ENCODE measurements at places on chromosomes 12 and 14.

DNA sequence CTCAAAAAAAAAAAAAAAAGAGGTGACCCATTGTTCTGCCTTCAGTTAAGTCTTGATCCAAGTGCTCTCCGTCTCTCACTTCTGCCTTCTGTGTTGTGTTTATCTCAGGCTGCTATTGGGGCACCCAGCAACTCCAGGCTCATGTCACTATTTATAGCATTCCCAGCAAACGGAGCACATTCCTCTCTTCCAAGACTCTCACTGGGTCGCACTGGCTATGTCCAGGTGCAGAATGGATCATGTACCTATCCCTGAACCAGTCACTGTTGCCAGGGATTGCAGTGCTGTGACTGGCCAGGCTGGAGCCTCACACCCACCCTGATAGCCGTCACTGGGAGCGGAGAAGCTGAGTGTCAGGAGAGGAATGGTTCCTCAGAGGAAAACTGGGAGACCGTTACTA is 31.2 kb downstream of the RHOF start:
- no peak for DNase-seq

- DNase-seq: no peak
Measured at GRCh38 chr12:20716037-20716436, 20.9 kb downstream of the SLCO1C1 start.

DNA sequence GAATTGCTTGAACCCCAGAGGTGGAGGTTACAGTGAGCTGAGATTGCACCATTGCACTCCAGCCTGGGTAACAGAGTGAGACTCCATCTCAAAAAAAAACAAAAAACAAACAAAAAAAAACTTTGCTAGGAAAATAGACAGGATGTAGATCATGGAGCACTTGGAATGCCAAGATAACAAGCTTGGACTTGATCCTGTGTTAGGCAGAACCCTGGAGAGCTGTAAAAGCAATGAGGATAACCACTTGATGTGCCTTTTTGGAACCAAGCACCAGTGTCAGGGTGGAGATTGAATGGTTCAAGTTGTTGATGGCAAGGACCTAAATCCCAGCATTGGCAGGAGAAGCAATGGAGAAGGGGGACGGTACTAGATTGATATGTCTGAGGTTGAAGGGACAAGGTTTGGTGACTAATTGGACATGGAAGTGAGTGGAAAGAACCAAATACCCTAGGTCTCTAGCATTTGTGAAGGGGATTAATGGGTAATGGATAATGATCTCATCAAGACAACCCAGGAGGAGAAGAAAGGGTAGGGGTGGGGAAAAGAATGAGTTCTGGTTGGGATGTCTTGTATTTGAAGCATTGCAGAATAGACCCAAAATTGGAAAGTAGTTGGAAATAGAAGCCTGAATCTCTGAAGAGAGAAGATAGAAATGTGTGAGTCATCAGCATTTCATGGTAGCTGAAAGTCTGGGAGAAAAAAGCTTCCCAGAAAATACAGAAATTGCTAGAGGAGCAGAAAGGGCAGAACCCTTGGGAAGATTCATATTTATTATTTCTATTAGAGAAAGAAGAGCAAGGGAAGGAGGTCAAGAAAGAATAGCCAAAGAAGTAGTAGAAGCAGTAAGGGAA is 176.7 kb downstream of the NUAK1 start:
- DNase-seq: no peak

DNA sequence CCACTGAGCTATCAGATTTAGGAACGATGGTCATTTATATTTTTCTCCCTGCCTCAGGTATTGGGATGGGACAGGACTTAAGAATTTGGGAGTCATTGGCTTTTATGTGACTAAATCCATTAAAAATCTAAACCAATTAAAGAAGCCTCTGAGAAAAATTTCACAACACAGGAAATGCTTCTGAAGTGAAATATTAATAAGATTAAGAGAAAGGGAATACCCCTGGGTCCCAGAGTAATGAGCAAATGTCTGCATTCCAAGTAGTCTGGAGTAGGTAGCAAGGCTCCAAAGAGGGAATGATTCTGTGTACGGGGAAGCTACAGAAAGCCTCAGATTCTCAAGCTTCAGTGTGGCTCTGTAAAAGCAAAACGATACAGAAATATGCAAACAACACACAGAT is 707 bp upstream of the MED6 start:
- DNase-seq: no peak

DNA sequence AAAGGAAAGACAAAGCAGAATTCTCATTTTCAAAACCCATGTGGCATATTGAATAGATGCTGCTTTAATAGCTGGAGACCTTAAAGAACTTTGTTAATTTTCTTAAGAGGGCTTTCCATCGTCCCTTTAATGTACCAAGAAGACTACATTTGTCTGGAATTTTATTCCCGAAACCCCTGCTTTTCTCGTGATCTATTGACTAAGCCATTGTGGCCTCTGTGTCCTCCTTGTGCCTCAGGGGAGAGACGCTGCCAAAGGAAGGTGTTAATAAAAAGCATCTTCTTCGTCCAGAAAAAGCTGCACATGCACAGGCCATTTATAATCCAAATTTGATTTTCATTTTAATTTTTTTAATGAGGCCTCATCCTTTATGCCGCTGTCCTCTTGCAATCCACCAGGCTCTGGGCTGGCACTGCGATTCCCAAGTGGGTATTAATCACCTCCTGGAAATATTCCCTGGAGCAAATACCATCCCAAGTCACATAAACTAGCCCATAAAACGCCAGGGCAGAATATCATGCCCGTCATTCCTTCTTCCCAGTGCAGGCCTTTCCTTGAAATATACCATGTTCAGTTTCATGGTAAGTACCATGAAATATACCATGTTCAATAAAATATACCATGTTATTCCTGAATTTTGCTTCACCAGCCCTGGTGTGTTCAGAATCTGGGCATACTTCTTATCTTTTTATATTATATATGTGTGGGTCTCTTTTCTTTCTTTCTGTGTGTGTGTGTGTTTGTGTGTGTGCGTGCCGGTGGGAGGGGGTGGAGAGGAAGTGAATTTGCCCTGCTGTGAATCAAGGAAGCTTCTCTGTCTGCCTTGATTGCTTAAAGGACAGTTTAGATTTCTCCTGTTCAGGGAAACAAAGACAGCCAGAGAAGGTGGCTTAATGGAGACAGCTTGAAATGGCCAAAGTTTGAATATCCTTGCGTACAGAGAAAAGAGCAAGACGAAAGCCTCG is 147.6 kb downstream of the PHETA1 start:
- no peak for DNase-seq

- peak; percentile 35 for DNase-seq
Measured at GRCh38 chr12:121124402-121125109, 8.1 kb upstream of the P2RX7 start.

GRCh38 chr12:15852383-15852782 is 29.8 kb upstream of the STRAP start:
- no peak for DNase-seq

GRCh38 chr14:64394423-64394822 is 6.3 kb downstream of the MTHFD1 start:
- no peak for DNase-seq

DNA sequence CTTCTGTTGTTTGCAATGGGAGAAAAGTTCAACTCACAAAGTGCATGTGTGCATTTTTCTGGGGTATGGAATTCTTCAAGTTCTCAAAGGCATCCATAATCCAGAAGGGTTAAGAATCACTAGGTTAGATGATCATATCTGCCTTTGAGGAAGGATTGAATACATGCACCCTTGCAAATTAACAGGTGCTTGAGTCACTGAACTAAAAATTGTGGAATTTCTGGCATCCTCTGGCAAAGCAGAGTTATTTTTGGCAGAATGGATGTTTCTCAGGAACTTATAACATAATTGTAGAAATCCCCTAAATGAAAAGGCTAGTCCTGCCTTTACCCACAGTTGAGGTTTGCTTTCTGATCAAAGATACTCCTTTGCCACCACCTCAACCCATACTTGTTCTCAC is 136.5 kb upstream of the DYRK2 start:
- DNase-seq: no peak

DNA sequence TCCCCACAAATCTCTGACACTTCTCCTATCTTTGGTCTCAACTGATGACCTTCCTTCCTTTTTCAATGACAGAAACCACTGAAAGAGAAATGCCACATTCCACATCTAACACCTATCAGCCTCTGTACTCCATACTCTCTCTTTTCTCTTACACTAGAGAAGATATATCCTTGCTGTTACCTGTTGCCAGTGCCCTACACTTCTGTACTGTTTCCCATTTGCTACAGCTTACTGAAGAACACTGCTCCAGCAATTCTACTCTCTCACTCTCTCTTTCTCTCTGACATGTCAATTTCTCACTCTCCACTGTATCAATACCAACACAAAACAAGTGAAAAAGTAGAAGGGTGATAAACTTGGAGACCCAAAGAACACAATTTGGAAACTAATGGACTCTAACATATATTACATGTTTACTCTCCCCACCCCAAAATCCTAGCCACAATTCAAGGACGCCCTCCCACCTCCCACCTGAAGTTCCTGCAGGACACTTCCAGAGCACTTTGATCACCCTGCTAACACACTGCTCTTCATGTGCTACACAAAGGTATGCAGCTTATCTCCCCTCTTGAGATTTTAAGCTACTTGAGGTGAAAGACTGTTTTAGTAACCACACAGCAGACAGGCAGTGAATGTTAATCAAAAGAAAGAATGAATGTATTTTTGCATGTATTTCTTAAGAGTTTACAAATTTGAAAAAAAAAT is 95.0 kb downstream of the MED13L start:
- no peak for DNase-seq

- no peak for DNase-seq
Measured at GRCh38 chr12:109475993-109476806, 900 bp downstream of the KCTD10 start.

DNA sequence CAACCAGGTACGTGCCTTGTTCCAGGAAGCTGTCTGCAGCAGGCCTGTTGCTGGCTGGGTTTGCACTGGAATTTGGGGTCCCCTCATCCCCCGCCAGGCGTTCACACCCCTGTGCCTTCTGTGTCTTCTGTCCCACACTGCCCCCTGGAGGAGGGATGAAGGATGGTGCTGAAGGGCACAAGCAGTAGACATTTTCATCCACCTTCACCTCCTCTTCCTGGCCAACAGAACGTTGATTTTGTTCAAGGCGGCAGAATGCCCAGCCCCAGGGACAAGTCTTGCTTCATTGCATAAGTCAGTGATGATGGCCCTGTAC is 122.1 kb downstream of the CALM1 start:
- no peak for DNase-seq

Measured in left ventricle myocardium superior (tissue), 1 donor.